ENCODE measurements at places on chromosomes 16 and 17.
A peak's percentile ranks its signal among the peaks of the same experiment; 100 is the strongest.

- DNase-seq: peak; percentile 10
Measured at GRCh38 chr16:57446531-57447185, 527 bp downstream of the CIAPIN1 start.

GRCh38 chr17:33385133-33385532 lies 92.0 kb upstream of the ASIC2 start:
- no peak for DNase-seq

DNA sequence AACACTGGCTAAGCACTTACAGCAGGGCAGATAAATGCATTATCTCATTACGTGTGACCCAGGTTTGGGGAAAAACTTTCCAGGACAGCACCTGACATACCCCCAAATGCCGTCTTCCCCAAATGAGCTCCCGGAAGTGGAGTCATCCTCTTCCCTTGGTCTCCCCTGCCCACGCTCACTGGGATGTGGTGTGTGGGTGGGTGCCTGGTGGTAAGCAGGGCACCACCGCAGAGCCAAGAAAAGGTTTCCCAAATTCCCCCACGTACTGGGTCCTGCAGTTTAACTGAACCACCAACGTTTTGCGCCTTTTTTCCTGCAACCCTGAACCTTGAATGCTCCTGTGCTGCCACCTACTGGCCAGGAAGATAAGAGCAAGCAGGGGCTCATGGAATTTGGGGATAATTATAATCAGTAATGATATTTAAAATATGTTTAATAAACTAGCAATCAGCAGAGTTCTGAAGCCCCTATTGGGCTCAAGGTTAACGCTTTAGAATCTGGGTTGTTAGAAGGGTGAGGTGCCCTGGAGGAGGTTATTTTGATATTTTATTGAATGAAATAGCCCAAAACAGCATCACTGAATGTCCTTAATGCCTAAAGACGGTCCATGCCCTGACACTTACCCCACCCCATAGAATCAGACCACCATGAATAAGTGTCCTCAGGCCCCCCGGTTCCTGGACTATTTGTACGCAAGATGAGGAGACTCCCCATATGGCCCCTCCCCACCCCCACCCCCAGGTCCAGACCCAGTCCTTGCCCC lies 8.0 kb downstream of the SPPL2C start:
- DNase-seq: peak; percentile 11

DNA sequence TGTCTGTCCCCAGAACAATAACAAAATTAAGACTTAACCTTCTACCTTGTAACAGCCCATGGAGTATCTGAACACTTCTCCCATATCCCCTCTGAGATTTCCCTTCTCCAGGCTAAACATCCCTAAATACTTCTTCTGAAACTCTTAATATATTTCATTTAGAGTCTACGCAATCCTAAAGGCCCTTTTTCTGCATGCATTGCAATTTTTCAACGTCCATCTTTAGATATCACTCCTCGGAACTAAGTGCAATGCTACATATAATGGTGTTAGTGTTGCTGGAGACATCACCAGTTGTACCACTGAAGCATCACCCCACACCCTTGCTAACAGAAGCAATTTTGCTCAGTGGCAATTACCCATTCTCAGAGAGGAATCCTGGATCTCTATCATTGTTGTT lies 13.2 kb downstream of the GRIN2A start:
- DNase-seq: no peak

DNA sequence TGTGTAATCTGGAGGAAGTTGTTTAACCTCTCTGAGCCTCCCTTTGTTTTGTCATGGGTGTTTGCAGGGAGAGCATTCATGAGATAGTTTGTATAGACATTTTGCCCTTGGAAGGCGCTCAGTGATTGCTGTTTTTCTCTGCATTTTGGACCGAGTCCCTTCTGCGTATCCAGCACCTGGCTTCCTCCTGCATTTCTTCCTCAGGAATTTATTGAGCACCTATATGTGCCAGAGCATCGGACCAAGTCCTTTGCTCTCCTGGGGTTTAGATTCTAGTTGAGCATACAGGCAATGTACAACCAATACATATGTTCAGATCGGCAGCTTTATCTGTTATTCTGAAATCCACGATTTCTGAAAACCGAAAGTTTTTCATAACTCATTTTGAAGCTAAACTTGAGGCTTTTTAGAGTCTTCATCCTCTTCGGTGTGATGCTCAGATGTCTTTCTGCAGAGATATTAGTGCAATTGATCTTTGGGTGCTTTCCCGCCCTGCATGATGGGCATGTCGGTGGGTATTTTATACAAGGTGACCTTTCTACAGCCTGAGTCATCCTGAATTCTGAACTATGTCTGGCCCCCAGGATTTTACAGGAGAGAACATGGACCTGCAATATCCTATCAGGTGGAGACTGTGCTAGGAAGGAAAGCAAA lies 4.1 kb downstream of the IL4R start:
- DNase-seq: no peak

GRCh38 chr17:8896087-8896486 lies 28.6 kb upstream of the PIK3R6 start:
- DNase-seq: no peak

DNA sequence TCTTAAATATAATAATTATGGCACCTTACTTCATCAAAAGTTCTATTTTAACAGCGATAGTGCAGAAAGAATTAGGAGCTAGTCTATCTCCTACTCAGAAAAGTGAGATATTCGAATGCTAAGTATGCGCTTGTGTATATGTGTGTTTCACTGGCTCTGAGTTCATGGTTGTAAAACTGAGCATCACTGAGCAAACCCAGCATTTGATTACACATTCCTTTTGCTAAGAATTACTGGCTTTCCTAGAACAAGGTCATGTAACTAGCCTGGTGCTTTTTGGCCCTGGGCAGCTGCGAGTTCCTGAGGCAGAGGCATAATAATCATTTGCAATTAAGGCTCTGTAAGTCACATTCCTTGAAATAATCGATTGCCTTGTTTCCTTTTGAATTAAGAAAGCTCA lies 157.2 kb downstream of the SNX29 start:
- DNase-seq: no peak

DNA sequence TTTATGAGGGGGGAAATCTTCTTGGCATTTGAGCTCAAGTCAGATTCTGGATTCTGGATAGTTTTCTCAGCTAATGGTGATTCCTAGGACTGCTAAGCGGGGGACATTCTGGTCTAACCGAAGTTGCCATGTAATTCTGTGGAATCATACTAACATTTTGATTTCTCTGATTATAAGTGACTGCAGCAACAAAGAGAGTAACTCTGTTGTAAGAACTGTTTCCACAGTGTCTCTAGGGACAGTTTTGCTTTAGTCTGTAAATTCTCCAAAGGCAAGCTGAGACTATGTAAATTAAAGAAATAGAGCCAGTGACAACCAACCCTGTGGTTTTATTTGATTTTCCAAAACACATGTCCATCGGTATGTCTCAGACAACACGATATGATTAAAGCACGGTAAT lies 286.2 kb downstream of the IRX3 start:
- DNase-seq: no peak

GRCh38 chr16:29009050-29009837 lies 24.4 kb downstream of the LAT start:
- DNase-seq: no peak

DNA sequence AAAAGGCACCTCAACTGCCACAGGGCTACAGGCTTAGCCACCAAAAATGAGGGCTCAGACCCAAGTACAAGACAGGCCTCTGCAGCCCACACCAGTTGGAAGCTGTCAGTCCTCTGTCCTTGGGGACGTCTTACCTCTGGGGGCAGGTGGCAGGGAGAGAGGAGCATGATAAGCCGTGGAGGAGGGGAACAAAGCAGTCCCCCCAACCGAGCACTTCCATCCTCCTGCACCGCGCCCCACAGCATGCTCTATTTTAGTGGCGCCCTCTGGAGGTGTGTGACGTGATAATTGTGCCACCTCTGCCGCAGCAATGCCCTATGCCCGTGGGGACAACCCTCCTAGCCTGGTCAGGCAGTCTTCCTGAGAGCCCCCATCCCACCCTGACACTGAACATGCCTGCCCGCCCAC lies 13.6 kb downstream of the G6PC3 start:
- no peak for DNase-seq

GRCh38 chr16:1561266-1561665 lies 27.8 kb downstream of the TMEM204 start:
- DNase-seq: no peak

DNA sequence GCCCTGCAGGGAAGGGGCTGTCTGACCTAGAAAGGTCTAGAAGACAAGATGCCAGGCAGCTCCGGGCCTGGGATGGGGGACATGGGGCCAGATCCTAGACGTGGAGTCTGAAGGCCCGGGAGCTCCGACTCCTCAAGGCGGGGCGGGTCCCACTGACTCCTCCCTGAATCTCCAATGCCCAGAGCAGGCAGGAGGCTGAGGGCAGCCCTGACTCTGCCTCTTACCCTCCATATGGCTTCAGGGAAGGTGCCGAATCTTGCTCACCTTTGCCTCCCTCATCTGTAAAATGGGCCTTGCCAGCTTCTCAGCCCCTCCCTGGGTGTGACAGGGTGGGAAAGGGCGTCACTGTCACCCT lies 14.8 kb downstream of the VASN start:
- no peak for DNase-seq

GRCh38 chr16:88306411-88306810 lies 76.3 kb upstream of the ZNF469 start:
- no peak for DNase-seq

DNA sequence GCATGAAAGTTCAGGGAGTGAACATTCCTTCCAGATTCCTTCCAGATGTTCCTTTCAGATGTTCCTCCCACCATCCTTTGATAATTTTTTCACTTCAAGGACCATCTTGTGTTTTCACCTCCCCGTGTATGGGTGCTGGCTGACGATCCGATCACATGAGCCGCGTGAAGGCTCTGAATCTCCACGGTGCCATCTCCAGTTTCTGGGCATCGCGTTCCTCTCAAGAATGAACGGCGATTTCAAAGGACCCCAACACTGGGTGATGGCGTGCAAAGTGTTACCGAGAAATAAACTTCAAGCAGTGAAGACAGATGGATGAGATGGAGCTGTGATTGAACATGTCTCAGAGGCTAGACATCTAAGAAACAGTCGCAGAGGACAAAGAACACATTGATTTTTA lies 245.3 kb downstream of the GSG1L start:
- DNase-seq: no peak

GRCh38 chr17:66416207-66416940 lies 114.0 kb downstream of the PRKCA start:
- no peak for DNase-seq

DNA sequence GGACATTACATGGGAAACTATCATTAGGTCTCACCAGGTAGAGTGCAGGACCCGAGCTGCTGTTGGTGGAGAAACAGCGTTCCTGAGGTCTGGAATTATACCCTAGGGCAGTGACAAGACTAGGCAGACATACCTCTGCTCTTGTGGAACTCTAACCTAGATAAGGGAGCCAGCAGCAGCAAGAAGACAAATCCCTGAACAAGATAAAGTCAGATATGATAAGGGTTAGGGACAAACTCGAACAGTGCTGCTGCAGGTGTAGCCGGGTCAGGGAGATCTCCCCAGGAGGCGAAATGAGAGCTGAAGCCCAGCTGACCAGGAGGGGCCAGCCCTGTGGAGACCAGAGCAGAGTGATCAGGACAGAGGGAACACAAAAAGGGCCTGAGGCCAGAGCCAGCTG lies 34.7 kb downstream of the ARSG start:
- no peak for DNase-seq

DNA sequence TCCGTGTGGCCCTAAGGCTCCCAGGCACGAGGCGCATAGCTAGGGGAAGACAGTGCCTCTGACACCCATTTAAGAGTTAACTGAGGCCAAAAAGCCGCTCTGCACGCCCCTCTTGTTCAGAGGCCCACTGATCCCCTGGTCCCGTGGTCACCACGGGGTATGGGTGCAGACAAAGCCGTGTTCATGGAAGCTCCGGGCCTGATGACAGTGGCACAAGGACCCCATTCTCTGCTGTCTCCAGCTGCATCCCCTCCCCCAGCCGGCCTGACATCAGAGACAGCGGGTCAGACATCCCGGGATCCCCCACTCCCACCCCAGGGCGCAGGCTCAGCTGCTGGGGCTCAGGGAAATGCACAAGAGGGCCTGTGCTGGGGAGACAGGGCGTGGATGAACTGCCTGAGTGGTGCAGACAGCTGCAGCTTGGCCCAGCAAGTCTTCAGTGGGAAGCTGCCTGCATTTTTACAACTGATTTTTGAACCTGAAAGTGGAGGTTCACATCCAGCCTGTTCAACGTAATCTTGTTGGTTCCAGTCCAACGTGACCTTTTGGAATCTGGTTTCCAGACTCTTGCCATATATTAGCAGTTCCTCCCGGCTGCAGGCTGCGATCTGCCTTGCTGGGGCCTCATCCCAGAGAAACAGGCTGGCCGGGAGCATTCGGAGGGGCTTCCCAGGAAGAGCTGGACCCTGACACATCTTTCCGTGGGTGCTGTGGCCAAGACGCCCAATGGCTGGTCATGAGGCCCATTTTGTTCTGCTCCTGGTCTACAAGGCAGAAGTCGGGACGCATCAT lies 9.7 kb upstream of the BAHCC1 start:
- no peak for DNase-seq
